ENCODE measurements at places on chromosomes 4 and X.

GRCh38 chr4:183395395-183395794 is 49.0 kb upstream of the CDKN2AIP start:
- no peak for DNase-seq

GRCh38 chr4:121462660-121463261 is 81.9 kb upstream of the QRFPR start:
- no peak for DNase-seq

- DNase-seq, result no peak
Observed at GRCh38 chr4:175705407-175705806, 106.7 kb downstream of the GPM6A start.

GRCh38 chrX:25869761-25870160 is 268.4 kb upstream of the MAGEB18 start:
- no peak for DNase-seq

- no peak for DNase-seq
Observed at GRCh38 chr4:189364032-189364449, 576.6 kb upstream of the FRG1 start.

DNA sequence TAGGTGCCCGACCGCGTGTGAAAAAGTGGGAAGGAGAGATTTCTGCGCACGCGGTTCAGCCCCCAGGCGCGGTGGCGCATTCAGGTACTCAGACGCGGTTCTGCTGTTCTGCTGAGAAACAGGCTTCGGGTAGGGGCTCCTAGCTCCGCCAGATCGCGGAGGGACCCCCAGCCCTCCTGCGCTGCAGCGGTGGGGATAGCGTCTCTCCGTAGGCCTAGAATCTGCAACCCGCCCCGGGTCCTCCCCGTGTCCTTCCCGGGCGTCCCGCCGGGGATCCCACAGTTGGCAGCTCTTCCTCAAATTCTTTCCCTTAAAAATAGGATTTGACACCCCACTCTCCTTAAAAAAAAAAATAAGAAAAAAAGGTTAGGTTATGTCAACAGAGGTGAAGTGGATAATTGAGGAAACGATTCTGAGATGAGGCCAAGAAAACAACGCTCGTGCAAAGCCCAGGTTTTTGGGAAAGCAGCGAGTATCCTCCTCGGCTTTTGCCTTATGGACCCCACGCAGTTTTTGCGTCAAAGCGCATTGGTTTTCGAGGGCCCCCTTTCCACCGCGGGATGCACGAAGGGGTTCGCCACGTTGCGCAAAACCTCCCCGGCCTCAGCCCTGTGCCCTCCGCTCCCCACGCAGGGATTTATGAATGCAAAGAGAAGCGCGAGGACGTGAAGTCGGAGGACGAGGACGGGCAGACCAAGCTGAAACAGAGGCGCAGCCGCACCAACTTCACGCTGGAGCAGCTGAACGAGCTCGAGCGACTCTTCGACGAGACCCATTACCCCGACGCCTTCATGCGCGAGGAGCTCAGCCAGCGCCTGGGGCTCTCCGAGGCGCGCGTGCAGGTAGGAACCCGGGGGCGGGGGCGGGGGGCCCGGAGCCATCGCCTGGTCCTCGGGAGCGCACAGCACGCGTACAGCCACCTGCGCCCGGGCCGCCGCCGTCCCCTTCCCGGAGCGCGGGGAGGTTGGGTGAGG is 3.7 kb downstream of the SHOX start:
- no peak for DNase-seq

DNA sequence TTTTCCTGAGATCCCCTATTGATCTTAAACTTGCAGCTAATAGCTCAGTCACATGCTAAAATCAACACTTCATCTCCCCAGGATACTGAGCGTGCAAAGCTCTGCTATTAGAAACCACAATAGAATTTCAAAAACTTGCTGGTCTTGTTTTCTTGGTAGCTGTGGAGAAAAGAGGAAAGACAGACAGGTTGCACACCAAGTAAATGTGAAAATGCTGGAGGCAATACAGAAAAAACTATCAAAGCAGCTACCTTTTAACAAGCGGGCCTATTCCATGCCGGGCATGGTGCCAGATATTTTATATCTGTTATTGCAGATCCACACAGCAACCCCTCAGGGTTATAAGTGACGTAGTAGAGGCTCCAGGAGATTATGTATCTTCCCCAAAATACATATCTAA is 171.9 kb downstream of the DCTD start:
- DNase-seq, result no peak

GRCh38 chr4:26786916-26787315 is 73.7 kb upstream of the STIM2 start:
- no peak for DNase-seq

- DNase-seq, result no peak
Observed at GRCh38 chr4:85747882-85748491, 273.0 kb downstream of the ARHGAP24 start.

- DNase-seq, result no peak
Observed at GRCh38 chrX:130625386-130625785, 223.6 kb downstream of the RBMX2 start.

- DNase-seq, result no peak
Observed at GRCh38 chr4:53608242-53608641, 17.0 kb upstream of the LNX1 start.

DNA sequence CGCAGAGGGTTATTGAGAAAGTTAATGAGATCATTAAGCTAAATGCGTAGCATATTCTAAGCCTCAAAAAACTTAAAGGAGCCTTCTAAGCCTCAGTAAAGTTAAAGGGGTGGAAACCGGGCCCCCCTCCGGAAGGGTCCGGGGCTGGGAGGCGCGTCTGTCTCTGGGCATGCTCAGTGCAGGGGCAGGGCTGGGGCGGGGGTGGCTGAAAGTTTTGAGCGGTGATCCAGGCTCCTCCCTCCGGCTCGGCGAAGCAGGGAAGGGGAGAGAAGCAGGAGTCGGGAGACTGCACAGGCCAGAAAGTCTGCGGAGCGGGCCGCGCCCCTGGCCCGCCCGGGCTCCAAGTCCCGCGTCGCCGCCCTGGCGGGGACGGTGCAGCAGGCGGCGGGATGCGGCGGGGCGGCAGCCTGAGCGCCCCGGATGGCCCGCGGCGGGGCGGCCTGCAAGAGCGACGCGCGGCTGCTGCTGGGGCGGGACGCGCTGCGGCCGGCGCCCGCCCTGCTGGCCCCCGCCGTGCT is at the start of gene EVC:
TSS of gene EVC (plus strand) at position 241 of the 518 bp plus-strand sequence. CDS start at position 421, 180 bp downstream.
- DNase-seq, result no peak

GRCh38 chrX:153719701-153720100 is 4.5 kb downstream of the BCAP31 start:
- no peak for DNase-seq

- DNase-seq, result no peak
Observed at GRCh38 chr4:81664079-81664478, 192.4 kb upstream of the RASGEF1B start.

- no peak for DNase-seq
Observed at GRCh38 chr4:2886622-2887021, 43.0 kb downstream of the ADD1 start.

DNA sequence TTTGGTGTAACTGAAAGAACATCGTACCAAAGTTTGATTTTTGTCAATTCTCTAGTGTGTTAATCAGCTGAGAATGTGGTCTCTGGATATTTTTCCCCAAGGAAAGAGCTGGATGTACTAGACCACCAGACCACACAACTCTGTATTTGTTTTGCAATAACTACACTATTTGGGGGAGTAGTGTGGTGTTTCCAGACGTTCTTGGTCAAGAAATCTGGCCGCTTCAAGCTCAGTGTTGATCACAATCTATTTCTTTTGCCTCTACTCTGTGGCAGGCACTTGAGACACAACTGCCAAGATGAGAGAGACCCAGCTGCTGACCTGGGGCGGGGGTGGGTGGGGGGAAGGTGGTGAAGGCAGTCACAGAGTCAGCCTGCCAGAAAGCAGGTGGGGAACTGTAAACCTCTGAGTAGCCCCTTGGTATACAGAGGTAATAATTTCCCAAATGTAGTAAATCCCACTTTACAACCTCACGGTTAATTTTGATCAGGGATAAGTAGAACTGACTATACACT is 30.6 kb downstream of the PTTG2 start:
- DNase-seq, result no peak

- DNase-seq, result no peak
Observed at GRCh38 chr4:70680934-70681333, 7.4 kb upstream of the UTP3 start.

- DNase-seq, result no peak
Observed at GRCh38 chrX:3393178-3393577, 46.7 kb upstream of the MXRA5 start.

DNA sequence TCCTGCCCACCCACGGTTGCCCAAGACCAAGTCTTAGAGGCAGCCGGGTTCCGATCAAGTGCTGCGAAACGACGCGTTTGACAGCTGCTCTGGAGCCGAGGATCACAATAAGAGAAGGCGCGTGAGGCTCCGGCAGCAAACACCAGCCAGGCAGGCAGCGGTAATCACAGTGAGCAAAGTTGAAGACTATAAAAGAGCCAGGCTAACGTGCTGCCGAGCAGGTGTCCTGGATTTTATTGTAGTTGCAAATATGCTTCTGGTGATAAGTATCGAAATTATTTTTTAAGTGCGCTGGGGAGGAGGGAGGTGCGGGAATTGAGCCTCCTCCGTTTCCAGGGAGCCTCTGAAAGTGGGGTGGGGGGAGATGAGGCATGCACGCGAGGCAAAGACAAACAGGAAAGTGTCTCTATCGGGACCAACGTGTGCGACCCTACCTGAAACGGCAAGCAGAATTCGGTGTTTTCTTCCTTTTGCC is 590 bp downstream of the GABRA2 start:
- no peak for DNase-seq

GRCh38 chr4:13514722-13515121 is 29.6 kb downstream of the NKX3-2 start:
- no peak for DNase-seq

DNA sequence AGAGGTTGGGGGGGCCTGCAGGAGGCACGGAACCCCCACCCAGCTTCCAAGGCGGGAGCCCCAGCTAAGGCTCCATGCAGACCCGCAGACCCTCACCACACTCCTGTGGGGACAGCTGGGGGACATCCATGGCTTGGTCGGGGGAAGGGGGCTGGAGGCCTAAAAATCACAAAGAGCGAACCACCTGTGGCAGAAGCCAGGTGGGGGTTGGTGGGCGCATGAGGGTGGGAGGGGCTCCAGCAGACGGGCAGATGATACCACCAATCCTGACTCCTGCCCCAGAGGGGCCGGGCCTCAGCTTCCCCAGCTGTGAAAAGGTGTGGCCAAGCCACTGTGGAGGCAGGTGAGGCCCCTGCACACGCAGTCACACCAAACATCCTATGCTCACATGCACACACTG is 111.6 kb downstream of the FAM53A start:
- DNase-seq, result no peak
